Ureter (tissue), 1 donor: ENCODE measurements at places on chromosomes 12 and 14. TPM values are rescaled to one million over a fixed set of nuclear protein-coding genes. Genes with fewer than 3 reads are reported as not detected.

ERP27 gene
- 122 TPM for total RNA-seq

CLEC4D gene
- not detected for total RNA-seq

RDH16 gene
- total RNA-seq: 0.83 TPM

AQP2 gene
- 0.70 TPM for total RNA-seq

HECTD4 gene
- total RNA-seq: 68.2 TPM

SSTR1 gene
- total RNA-seq: 2.9 TPM

KRT83 gene
- total RNA-seq: not detected

RPL10L gene
- not detected for total RNA-seq

MLF2 gene
- 139 TPM for total RNA-seq

ZBTB39 gene
- 7.5 TPM for total RNA-seq

DNA sequence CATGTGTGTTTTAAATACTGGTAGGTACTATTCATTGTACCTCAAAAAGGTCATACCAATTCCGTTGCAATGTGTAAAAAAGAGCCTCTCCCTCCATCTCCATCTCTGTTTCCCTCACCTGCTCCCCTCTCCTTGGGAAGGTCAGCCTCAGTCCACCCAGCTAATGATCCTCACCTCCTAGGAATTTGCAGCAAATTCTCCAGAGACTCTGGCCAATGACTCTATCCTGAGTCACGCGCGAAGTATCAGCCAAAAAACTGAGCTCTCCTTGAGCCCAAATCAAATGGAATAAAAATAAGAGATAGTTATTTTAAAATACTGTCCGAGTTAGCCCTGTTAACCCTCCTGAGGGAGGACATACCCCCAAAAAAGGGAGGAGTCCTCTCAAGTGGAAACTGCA lies 148.4 kb downstream of the DPF3 start:
- no peak for DNase-seq

DNA sequence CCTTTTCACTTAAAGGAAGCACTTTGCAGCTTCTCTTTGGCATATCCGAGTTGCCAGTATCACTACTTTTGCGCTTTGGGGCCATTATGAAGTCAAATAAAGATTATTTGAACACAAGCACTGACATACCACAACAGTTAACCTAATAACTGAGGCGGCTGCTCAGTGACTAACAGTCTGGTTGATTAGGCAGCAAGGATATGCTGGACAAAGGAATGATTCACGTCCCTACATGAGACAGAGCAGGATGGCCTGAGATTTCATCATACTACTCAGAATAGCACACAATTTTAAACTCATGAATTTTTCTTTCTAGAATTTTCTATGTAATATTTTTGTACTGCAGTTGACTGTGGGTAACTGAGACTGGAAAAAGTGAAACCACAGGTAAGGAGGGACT lies 56.9 kb upstream of the E2F7 start:
- no peak for DNase-seq

DNA sequence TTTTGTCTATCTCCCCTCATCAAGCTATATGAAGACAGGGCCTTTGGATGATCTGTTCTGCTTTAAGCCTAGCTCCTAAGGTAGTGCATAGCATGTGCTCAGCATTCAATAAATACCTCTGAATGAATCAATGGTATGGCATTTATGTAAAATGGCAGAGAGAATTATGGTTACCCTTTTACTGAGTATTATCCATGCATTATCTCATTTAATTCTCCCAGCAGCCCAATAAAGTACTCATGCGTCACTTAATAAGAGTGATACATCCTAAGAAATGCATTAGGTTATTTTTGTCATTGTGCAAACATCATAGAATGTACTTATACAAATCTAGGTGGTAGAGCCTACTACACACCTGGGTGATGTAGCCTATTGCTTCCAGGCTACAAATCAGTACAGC lies 269.7 kb downstream of the KSR2 start:
- no peak for DNase-seq

DNA sequence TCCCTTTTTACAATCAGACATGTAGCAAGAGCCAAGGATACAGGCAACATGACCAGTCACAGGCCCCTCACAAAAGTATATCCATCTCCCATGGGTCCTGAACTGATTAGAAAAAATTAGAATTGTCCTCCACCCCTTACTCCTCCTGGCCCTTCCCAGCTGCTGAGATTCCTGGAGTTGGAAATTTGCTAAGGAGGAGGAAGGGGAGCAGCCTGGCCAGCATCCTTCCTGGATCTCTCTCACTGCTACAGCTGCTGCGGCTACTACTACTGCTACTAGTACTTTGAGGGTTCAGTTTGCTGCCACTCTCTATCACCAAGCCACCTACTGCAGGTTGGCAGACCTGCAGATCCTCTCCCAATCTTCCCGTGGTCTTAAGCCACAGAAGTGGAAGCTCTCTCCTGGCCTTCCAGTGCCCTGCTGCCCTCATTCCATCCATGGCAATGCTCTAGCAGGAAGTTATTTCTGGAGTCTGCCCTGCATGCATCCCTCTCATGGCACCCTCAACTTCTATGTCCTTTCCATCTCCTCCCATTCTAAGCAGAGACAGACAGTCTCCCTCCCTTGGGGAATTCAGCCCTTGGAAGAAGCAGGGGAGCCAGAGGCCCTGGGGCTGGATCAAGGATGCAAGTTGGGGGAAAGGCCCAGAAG lies 1.0 kb downstream of the ITGA7 start:
- no peak for DNase-seq

GRCh38 chr14:85165094-85165493 lies 364.9 kb upstream of the FLRT2 start:
- no peak for DNase-seq

DNA sequence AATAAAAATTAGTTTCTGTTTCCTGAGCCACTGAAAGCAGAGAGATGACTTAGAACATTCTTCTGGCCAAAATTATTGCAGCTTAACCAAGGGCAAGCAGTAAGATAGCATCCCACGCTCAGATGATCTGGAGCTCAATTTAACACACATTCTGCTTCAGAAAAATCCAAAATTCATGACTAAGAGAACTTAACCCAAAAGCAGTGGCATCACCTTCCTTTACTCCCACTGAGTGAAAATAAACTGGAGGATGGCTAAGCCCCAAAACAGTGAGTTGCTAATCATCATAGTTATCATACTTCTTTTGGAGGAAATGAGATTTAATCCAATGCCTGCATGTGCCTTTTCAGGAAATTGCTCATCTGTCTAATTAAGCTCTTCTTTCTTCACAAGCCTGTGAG lies 195.4 kb downstream of the DUSP6 start:
- DNase-seq: no peak

DNA sequence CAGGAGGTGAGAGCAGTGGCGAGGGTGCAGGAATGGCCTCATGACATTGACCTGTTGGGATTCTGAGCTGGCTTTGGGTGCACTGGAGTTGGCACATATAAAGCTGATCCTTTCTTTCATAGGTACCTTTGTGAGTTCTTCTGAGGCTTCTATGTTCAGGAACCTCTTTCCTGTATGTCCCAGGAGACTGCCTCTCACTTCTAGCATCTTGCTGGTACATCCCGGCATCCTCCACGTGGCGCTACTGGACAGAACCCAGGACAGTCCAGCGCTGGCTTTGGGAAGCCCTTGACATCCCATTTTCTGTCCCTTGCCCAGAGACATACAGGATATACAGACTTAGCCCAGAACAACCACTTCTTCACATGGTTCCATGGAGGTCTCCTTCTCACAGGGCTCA lies 44.4 kb upstream of the BATF start:
- DNase-seq: no peak

DNA sequence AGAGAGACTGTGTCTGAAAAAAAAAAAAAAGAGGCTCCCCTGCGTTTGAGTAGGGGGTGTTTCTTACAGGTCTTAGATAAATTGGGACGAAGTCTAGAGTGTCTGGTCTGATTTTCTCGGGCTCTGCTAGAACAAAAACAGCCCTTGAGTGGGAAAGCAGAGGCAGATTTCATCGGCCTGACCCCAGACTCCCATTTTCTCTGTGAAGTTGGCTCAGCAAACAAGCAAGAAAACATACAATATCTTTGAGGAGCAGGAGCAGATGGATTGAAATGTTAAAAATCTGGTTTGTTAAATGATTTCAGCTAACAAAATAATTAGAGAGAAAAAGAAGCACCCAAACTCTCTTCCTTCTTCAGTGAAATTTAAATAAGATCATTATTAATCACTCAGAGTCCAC lies 44.1 kb downstream of the DERA start:
- no peak for DNase-seq

GRCh38 chr12:107593713-107594381 lies 91.8 kb upstream of the PWP1 start:
- no peak for DNase-seq

GRCh38 chr12:52195065-52195730 lies 3.4 kb upstream of the KRT80 start:
- DNase-seq: no peak

- no peak for DNase-seq
These were observed 387.0 kb downstream of the C12orf50 start for GRCh38 chr12:87642245-87642644.

- no peak for DNase-seq
These were observed 174.6 kb upstream of the C14orf180 start for GRCh38 chr14:104404922-104405321.

GRCh38 chr14:96805956-96806355 lies 8.8 kb downstream of the VRK1 start:
- DNase-seq: no peak

GRCh38 chr12:130427381-130427887 lies 89.7 kb downstream of the PIWIL1 start:
- DNase-seq: peak; percentile 12

- DNase-seq: no peak
These were observed 25.7 kb downstream of the PYM1 start for GRCh38 chr12:55901881-55902490.

DNA sequence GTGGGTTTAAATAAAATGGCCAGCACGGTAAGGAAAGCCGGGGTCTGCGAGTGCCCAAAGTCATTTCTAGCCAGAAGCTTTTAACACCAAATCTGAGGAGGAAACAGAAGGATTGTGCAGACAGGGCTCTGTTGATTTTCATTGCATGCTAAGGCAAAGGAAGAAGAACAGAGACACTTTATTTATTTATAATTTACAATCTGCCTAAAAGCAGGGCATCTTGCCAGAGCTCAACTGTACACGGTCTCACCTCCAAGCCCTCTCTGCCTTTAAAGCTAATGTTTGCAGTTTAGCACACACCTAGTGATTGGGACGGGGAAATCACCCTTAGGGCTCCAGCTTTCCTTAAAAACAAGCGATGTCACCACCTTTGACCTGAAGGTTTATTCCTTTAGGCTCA lies 4.0 kb downstream of the KCNA5 start:
- DNase-seq: no peak
